A549 treated with DMSO at 1 μM for 4 hours (cell line): ENCODE measurements at places on chromosomes 4 and X. TPM values are rescaled to one million over a fixed set of nuclear protein-coding genes. Genes with fewer than 3 reads are reported as not detected.

The NSUN7 gene
- 0.27 to 0.58 TPM (median 0.30 TPM) in 5 replicates for total RNA-seq

The CFP gene
- total RNA-seq = 0.25 to 0.65 TPM (median 0.53 TPM) in 5 replicates

The FAM184B gene
- 0.02 to 0.05 TPM (median 0.03 TPM) in 3 of 5 replicates, not detected in the others for total RNA-seq

The SMARCA5 gene
- total RNA-seq = 22.0 to 28.2 TPM (median 24.5 TPM) in 5 replicates

The SLC25A5 gene
- total RNA-seq = 721 to 779 TPM (median 753 TPM) in 5 replicates

The RPA4 gene
- total RNA-seq = 0.21 to 0.45 TPM (median 0.38 TPM) in 5 replicates

The BMX gene
- not detected in 5 replicates for total RNA-seq

The PHEX gene
- total RNA-seq = 0.28 to 0.45 TPM (median 0.36 TPM) in 5 replicates

The ATP1B4 gene
- not detected in 5 replicates for total RNA-seq

The GABRG1 gene
- not detected in 5 replicates for total RNA-seq

The SLC25A43 gene
- total RNA-seq = 22.6 to 35.2 TPM (median 32.5 TPM) in 5 replicates

The DGKK gene
- total RNA-seq = not detected in 5 replicates

The MAOB gene
- 0.07 to 0.25 TPM (median 0.12 TPM) in 4 of 5 replicates, not detected in the other for total RNA-seq

The CSN1S1 gene
- not detected in 5 replicates for total RNA-seq
